Stimulated activated CD8-positive, alpha-beta memory T cell treated with anti-CD3 and anti-CD28 coated beads, Interleukin-15, amount 100 ng/mL, for 1 hour (primary cell): ENCODE measurements at places on chromosomes 4 and X.
A peak's percentile ranks its signal among the peaks of the same experiment; 100 is the strongest.

- DNase-seq = no peak
These were observed 82.1 kb downstream of the BCOR start for GRCh38 chrX:40015693-40016092.

DNA sequence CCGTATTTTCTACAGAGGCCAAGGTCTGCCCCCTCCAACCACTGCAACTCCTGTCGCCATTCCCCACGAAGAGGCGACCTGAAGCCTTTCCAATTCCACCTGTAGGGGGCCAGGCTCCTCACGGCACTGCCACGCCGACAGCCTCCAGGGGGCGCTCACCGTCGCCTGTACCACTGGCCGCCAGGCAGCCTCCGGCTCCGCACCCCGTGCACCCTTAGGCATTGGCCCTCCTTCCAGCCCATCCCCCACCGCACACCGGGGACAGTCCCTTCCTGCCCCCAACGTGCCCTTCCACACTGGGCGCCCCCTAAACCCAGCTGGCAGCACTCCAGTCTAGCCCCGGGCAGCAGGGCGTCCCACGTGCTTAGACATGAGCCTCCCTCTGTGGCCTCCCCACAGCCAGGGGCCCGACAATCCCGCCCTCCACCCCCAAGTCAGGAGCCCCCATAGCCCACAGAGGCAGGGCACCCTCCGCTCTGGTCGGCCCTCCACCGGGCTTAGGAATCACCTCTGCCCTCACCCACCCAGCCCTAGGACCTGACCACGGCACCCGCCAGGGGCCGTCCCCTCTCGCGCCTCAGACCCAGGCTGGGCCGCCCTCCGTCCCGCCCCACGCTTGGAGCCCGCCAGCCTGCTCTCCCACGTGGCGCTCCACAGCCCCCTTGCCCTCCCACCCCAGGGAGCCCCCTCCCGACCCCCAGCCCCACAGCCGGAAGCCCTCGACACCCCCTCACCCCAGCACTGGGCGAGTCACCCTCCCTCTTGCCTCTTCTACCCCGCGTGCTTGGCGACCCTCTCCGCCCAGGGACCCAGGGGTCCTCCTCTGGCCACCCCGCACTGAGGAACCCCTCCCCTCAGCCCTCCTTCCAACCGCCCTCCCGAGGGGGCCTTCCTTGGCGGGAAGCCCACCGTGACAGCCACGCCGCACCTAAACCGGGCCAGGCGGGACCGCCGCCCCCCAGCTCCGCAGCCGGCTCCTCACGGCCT is 711 bp downstream of the PNMA6E start:
- peak; percentile 6 for DNase-seq

GRCh38 chr4:21009956-21010355 is 309.7 kb downstream of the PACRGL start:
- DNase-seq = no peak

- DNase-seq = no peak
These were observed 502.1 kb upstream of the IGFBP7 start for GRCh38 chr4:57612279-57612678.

- no peak for DNase-seq
These were observed 399.6 kb downstream of the NLGN4X start for GRCh38 chrX:5829060-5829459.

DNA sequence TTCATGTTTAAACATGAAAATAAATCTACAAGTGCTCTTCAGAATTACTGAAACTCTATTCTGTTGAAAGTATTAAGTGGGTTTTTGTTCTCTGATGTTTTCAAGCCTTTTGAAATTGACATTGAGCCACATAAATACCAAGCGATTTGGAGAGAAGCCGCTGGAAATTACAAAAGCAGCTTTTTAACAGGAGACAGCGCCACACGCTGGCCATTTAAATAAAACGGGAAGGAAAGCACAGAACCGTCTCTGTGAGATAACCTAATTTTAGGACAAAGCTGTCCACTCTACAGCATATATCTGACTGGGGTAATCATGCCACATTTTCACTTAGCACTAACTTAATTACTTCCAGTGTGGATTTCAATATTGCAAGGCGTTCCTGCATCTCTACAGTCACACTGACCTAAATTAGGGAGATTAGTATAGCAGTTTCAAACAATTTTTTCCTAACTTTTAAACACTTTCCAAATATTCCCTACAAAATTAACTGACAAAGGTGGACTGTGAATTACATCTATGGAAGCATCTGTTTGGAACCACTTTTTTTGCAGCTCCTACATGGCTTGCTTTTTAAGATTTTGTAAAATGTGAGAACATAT is 6.8 kb upstream of the ANOS1 start:
- DNase-seq = no peak

GRCh38 chrX:147891896-147892295 is 19.8 kb upstream of the FMR1 start:
- DNase-seq = no peak

DNA sequence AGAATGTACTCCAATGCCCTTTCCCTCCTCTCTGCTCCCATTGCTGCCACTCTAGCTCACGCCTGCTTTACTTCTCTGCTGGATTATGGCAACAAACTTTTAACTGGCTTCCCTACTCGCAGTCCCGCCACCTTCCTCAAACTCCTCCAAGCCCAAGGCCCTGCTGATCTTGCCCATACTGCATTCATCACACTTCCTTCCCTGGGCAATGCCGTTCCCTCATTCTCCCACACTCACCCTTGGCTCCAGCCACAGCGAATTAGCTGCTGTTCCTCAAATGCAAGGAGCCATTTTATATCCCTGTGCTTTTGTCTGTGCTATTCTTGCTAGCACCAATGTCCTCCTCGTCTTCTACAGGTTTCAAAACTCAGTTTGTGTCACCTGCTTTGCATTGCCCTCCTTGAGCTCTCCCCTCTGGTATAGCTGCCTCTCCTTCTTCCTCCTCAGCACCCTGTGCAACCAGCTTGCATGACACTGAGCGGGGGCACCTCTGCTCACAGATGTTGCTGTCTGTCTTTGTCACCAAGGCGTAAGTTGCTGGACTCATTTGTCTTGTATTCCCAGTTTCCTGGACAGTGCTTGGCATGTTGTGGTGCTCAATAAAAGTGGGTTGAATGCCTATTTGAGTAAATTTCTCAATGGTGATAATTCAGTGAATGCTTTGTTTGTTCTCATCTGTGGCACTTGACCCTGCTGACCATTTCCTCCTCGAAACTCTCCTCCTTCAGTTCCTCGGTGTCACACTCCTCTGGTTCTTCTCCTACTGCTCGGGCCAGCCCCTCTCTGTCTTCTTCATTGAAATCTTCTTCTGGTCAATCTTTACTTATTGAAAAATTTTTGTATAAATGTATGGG is 22.4 kb upstream of the MGST2 start:
- no peak for DNase-seq

DNA sequence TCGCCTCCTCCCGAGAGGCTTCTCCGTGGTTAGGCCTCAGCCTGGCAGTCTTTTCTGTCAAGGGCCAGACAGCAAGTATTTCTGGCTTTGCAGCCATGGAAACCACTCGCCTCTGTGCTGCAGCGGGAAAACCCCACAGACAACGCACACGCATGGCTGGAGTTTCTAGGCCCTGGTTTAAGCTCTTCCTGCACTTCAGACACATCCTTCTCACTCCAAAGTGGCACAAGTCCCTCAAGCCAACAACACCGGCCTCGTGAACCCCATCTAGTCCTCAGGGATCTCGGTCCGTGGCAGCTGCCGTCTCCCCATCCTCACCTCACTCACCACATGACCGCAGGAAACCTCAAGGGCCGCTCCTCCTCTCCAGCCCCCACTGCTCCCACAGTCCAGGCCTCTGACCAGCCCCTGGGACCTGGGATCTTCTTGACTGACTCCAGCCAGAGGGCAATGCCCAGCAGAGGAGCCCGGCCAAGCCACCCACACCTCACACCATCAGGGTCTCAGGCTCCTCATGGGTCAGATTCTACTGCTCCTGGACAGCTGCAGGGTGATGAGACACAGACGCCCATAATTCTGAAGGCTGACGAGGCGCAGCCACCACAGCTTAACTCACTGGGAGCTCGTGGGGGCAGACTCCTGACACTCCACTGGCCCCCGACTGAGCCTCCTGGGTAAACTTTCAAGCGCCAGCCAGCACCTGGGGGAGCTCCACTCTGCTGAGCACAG is 21.7 kb downstream of the LETM1 start:
- DNase-seq = no peak

- DNase-seq = no peak
These were observed 653 bp downstream of the BEX1 start for GRCh38 chrX:103063191-103063845.

DNA sequence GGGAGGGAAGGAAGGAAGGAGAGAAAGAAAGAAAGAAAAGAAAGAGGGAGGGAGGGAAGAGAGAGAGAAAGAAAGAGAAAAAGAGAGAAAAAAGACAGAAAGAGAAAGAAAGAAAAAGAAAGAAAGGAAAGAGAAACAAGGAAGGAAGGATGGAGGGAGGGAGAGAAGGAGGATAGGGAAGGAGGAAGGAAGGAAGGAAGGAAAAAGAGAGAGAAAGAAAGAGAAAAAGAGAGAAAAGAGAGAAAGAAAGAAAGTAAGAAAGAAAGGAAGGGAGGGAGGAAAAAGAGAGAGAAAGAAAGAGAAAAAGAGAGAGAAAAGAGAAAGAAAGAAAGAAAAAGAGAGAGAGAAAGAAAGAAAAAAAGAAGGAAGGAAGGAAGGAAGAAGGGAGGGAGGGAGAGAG is 105.8 kb upstream of the RBPJ start:
- DNase-seq = no peak

DNA sequence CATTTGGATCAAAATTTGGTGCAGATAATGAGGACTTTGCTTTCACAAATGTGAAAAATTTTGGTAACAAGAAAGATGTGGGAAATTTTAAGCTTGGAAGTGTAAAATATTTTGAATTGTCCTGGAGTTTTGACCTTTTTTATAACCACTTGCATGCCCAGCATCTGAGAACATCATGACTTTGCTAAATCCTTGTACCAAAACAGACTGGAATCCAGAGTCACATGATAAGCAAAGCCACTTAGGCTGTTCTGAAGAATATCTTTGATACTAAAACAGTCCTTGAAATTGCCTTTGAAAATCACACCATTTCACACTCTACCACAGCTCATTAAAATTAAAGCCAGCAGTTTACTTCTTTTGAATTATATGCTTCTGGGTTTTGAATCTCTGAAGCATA is 2.5 kb upstream of the PPM1K start:
- no peak for DNase-seq

DNA sequence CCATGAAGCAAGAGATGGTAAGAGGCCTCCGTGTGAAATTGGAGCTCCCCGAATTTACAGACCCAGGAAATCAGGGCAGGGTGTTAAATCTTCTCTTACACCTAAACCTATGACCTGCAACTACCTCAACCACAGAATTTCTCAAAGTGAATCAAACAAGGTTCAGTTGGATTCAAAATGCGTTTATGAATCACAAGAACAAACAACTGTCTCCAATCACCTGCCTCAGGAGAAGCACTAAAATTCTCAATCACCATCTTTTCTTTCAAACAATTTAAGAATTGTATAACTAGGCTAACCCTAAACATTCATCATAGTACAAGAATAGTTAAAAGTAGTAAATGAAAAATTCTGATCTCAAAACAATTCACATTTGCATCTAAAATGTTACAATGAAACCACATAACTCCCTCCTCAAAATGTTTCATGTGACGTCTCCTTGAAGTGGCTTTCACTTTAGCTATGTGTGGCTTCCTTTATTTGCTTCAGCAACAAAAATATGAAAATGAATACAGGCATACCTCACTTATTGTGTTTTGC is 19.2 kb downstream of the PPP3CA start:
- no peak for DNase-seq

- no peak for DNase-seq
These were observed 13.7 kb downstream of the BMX start for GRCh38 chrX:15514279-15514678.

- DNase-seq = no peak
These were observed 13.3 kb upstream of the DCK start for GRCh38 chr4:70980196-70980595.

- DNase-seq = no peak
These were observed 407.4 kb upstream of the AADAT start for GRCh38 chr4:170497112-170497511.

GRCh38 chrX:29561417-29561816 is 653.9 kb upstream of the MAGEB2 start:
- no peak for DNase-seq

- DNase-seq = no peak
These were observed 84.9 kb downstream of the PRDM5 start for GRCh38 chr4:120837656-120838055.

DNA sequence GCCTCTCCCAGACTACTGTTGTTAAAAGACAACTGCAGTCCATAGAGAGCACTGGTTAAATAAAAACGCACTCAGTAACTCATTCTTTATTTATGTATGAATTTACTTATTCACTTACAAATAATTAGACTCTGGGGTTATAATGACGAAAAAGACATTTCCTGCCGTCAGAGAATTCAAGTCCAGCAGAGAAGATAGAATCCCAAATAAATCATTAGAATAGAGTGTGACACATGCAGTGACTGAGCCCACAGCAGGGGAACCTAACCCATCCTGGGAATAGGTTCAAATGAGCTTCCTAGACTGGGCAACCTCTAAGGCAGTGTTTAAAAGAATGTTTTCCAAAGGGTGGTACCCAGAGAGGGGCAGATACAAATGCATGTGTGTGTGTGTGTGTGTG is 53.9 kb downstream of the FGFBP1 start:
- no peak for DNase-seq

GRCh38 chrX:124435616-124436015 is 89.3 kb downstream of the SH2D1A start:
- DNase-seq = no peak

GRCh38 chrX:39893417-39894338 is 204.1 kb downstream of the BCOR start:
- DNase-seq = no peak

DNA sequence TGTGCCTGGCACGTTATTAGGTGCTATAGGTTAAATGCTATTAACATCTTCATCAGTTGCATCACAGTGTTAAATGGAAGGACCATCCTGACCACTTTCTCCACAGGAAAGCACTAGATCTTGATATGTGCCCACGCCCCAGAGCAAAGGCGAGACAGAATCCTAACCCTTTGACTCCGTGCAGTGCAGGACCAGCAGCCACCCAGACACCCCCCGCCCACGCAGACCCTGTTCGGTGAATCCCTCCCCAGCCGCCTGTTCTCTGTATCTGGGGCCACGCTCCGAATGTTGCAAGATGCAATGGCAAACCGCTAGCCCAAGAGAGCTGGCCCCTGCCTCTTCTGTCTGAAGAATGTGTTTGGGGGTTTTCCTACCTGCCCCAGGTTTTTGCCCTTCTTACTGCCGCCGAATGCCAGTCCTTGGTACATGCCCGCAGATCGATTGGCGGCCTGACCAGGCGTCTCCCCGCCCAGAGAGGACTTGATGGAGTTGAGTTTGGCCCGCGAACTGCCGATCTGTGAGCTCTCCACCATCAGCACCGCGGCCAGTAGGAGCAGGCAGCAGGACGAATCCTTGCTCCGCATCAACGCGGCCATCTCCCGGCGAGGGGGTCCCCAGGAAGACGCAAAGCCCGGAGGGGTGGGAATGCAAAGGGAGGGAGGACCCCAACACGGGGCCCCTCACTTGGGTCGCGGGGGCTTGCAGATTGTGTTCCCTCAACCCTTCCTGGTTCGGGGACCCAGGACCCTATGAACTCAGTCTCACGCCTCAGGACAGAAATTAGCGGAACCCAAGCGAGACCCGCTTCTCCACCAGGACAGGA is 906 bp downstream of the DKK2 start:
- DNase-seq = no peak
